ENCODE measurements at places on chromosomes 5 and 9.

DNA sequence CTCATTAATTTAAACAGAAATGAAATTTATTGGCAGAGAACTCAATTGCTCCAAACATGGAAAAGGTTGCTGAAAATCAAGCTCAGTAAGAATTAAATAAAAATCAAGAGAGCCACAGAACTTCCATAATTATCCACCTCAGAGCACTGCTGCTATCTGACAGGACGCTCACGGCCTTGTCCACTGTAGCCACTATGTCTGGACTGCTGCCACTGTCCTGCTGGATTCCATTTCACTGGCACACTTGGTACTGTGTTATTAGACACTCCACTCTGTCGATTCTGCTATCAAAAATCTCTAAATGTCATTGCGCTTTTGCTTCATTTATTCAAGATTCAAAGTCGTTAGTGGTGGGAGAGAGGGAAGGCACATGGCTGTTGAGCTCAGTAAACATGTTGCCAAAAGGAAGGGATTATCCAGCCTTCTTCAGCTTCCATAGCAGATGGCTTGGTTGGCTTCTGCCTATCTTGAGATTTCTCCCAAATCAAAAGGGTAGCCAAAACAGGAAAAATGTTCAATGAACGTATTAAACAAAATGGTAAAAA, 815.0 kb downstream of the CDH18 start:
- no peak for DNase-seq

DNA sequence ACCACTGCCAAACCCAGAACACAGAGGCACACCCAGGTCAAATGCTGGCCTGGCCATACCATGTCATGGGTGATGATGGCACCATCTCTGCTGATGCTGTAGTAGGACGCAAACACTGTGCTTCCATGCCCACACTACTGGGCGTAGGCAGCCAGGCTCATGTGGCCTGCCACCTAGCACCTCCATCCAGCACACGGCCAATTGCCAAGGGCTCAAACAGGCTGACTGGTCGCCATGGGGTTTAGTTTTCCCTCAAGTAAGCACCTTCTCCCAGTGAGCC, 39.4 kb downstream of the BICD2 start:
- no peak for DNase-seq

DNA sequence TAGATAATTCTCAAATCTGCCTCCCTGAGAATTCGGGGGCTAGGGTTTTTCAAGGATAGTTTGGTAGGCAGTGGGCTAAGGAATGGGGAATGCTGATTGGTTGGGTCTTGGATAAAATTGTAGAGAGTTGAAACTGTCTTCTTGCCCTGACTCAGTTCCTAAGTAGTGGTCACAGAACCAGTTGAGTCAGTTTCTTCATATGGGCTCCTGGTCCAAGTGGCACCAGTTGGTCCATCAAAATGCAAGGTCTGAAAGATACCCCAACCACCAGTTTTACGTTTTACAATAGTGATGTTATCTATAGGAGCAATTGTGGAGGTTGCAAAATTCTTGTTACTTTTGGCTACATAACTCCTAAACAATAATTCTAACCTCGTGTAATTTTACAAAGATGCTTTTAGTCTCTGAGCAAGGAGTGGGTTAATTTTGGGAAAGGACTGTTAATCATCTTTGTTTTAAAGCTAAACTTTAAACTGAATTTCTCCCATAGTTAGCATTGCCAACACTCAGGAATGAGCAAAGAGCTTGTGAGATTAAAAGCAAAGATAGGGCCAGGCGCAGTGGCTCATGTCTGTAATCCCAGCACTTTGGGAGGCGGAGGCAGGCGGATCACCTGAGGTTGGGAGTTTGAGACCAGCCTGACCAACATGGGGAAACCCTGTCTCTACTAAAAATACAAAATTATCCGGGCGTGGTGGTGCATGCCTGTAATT, 7.7 kb downstream of the CDK7 start:
- no peak for DNase-seq

GRCh38 chr5:62896121-62896893, 317.7 kb downstream of the LRRC70 start:
- DNase-seq = no peak

DNA sequence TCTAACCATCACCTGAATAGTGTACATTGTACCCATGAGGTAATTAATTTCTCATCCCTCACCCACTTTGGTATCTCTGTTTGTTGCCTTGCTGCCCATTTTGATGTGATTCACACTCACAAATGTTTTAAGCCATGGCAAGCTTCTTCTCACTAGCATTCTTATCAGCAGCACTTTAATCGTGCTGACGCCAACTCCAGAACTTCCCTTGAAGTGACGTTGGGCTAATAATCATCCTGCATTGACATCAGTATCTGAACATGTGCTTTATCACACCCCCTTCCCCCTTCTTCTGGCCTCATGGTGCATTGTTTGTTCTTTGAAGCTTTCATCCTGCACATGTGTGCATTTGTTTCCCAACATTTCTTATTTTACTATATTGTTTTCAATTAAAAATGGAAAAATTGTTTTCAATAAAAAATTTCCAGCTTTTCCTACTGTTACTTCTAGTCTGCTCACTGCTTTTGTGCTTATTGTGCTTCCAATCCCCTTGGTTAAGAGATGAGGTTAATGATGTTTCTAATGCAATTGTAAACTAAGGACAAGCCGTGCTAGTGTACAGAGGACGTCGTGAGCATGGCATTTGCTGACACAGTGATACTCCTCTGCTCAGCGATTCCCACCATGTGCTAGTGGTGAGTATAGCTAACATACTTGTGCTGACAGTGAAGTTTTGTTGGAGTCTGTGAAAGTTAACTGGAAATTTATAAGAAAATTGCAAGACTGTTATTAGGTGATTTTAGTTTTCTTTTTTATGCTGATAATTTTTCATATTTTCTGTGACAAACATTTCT, 238.5 kb downstream of the KDM4C start:
- DNase-seq = no peak

DNA sequence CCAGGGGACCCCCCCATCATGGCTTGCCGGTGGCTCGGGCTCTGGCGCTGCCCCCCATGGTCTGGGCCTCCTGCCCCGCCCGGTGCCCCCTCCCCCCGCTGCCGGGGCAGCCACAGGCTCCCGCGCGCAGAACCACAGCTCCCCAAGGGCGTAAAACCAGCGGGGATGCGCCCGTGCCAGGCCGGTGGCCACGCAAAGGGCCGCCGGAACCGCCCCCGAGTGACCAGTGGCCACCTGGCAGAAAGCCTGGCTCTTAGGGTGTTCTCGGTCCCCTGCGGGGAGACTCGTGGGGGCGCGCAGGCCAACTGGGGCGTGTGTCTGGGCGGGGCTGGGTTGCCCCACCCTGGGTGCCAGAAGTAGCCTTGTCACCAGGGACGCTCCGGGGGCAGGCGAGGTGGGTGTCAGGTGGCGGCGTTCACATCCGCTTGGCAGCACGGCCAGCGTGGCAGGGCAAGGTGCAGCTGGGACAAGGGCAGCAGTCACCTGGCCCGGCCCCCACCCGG, 515 bp upstream of the AGPAT2 start:
- no peak for DNase-seq
